ENCODE measurements at places on chromosomes 11 and 22.

DNA sequence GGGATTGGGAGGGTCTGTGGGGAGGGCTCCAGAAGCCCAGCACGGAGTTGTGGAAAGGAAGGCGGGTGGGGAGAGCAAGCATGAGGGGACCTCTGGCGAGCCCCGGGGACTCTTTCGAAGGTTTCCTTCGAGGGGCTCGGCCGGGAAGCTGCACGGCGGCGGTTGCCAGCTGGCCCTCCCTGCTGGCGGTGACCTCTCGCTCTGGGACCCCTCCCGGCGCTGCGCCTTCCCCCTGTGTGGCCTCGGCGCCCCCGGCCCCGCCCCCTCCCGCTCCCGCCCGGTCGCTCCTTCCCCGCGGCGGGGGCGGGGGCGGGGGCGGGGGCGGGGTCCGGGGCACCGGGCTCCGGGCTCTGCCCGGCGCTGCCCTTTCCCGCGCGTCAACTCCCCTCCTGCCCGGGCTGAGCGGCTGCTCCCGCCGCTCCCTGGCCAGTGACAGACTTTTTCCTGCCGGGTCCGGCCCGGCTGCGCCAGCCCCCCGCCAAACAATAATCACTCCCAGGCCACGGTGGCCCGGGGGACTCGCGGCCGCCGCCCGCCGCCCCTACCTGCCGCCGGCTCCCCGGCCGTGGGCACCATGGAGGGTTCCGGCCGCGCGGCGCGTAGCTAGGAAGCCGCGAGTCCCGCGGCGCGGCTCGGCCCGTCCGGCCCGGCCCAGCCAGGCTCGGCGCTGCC, 941 bp downstream of the CLCF1 start:
- DNase-seq, result no peak

DNA sequence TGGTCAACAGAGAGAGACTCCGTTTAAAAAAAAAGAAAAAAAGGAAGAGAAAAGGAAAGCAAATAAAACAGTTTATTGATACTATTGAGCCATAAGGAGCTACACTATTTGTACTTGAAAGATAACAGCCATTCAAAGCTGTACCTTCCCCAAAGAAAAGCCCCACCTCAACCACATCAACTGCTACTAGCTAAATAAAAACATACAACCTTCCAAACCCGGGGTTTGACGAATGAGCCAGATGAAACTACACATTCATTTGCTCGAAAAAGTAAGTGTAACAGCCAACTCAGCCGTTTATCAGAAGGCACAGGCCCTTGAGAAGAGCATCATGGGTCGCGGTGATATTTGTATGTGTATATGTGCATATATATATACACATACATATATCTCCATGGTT, 78.4 kb downstream of the SIK3 start:
- DNase-seq, result no peak

DNA sequence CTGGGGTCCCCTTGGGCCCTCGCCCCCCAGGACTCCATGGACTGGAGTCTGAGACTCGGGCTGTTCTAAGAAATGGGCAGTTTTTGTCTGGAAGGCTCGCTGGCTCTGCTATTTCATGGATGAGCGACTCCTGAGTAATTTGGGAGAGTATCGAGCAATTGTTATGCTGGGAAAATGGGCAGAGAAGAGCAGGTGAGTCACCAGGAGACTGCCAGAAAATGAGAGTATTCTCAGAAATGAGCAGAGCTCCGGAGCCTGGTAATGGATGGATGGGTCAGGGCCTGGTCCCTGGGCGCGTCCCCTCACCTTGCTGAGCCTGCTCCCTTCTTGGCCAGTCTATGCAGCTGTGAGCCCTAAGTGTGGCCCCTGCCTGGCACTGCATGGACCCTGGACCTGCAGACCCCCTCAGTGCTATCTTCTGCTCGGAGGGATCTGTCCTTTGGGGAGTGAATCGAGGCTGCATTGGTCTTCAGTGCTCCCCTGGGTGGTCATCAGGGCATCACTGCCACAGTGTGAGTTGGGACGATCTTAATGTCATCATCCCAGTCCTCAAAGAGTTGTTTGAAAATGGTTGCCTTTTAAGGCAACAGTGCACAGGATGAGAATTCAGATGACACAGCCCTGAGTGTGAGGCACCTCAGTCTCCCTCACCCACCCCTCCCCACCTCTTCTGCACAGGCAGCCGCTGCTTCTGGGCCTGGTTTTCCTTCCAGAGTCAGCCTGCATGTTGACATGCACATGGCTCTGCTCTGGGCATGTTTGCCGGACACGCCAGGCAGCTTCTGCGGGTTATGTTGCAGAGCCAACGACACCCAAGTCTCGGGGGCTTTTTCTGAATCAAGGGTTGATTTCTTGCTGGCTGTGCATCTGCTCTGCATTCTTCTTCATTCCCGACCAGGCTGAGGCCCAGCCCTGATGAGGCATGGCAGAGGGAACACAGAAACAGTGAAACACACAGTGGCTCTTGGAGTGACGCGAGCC, 519.0 kb downstream of the TBC1D22A start:
- DNase-seq, result no peak

GRCh38 chr11:5038341-5038740, 8.0 kb upstream of the OR52J3 start:
- no peak for DNase-seq

- no peak for DNase-seq
Measured at GRCh38 chr11:74380746-74381439, 17.3 kb downstream of the PGM2L1 start.

DNA sequence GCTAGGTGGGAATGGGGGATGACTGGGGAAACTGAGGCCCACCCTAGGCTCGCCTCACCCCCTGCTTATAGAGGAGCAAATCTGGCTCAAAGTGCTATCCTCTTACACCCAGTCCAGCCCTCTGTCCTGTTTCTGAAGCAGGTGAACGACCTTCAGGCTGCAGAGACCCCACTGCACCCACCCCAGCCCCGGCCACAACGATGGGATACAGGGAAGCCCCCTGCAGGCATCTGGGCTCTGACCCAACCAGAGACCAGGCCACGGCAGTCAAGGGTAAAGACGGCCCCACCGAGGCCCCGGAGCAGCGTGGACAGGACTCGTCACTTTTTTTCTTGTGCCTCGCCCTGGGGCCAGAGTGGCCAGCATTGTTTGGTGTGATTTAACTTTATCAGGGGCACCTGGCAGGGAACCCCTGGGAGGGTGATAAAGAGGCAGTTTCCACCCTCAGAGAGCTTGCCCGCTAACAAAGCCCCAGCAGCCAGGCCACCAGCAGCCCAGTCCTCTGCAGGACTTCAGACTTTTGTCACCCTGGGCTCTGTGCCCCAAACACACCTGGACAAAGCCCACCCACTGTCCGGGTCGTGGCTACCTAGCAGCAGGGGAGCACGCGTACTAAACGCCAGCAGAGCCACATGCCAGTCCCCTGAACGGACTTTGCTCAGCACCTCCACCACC, 612.6 kb downstream of the TBC1D22A start:
- no peak for DNase-seq

DNA sequence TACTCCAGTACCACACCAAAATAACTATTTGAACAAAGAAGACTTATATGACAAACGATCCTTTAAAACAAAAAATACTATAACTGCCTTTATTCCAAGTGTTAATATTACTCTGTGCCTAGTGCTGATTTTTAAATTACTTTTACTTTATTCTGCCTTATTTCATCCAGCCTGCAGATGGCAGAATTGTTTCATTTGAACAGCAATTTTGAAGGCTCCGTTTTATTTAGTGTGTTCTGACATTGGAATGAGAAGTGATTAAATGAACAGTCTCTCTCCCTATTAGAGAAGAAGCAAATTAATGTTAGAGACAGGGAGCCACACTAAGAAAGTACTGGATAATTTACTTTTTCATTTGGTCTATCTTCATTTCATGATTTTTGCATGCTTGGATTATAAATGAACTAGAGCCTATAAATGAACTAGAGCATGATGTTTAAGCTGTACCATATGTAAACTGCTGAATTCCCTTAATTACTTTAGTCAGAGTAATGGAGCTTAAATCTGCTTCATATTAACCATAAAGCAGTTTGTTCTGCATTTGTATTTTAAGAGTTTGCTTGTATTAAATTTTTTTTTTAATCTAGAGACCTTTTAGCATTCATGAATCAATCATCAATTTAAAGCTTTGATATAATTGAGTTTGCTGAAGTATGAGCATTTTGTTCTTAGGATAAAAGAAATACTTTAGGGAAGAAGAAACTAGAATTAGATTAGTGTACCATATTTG, 9.8 kb downstream of the PDHX start:
- no peak for DNase-seq

DNA sequence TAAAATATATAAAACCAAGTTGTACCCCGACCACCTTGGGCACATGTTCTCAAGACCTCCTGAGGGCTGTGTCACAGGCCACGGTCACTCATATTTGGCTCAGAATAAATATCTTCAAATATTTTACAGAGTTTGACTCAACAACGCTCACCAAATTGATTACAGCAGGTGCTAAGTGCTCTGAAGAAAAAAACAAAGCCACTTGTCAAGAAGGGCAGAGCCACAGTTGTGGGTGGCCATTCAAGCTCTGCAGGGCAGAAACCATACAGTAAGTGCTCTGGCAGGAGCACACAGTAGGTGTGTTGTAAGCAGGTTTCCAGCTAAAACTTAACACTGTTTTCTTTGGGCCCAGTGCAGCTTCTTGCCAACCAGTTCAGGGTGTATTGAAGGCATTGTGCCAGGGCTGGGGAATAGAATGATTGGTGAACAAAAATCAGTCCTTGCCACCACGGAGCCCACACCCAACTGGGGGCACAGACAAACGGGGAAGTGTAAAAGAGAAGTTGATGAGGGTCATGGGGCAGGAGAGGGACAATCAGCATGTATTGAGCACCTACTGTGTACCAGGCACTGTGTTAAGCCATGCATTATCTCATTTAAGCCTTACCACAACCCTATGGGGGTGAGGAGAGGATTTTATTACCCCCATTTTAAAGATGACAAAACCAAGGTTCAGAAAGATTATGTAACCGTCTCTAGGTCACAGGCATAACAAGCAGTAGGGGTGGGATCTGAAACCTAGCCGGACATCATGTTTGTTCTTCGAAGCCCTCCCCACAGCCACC, 18.2 kb downstream of the ARRB1 start:
- no peak for DNase-seq

GRCh38 chr11:91446267-91446666, 778.4 kb upstream of the FAT3 start:
- DNase-seq, result no peak

DNA sequence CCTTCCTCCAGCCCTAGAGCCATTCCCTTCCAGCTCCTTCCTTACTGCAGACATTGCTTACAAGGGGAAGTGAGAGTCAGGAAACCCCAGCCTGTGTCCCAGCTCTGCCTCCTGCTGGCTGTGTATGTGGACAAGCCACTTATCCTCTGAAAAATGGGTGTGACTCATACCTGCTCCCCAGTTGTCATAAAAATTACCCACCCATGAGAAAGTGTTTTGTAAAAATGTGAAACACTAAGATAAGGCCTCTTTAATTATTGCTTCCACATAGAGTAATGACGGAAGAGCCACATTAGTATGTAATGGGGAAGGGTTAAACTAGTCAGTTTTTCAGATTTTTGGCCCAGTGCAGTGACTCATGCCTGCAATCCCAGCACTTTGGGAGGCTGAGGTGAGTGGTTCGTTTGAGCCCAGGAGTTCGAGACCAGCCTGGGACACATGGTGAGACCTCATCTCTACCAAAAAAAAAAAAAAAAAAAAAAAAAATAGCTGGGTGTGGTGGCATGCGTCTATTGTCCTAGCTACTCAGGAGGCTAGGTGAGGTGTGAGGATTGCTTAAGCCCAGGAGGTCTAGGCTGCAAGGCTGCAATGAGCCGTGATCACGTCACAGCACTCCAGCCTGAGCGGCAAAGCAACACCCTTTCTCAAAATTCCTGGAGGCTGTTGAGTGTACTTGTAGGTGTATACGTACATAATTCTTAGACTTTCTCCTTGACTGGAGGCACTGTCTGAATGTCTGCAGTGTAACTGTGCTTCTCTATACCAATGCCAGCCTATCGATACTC, 84.9 kb downstream of the CTTN start:
- no peak for DNase-seq

GRCh38 chr11:84106541-84106940, 820.4 kb upstream of the CCDC90B start:
- DNase-seq, result no peak

GRCh38 chr11:35933320-35933871, 10.5 kb upstream of the LDLRAD3 start:
- DNase-seq, result no peak

- no peak for DNase-seq
Measured at GRCh38 chr22:29200901-29201300, 4.8 kb upstream of the EMID1 start.

DNA sequence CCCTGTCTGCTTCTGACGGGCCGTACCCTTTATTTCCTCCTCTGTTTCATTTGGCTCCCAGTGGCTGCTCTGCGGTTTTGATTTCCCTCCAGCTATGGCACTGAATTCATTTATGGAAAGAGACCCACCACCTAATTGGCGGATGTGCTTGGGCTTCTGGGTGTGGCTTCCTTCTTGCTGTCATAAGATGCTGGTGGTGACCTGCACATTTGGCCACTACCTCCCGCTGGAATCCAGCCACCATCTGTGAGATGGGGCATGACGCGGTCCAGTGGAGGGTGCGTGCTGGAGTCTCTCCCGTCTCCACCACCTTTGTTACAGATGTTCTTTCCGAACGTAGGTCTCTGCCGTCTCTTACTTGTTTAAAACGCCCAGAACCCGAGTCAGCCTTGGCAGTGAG, 47.7 kb upstream of the FADD start:
- DNase-seq, result no peak

DNA sequence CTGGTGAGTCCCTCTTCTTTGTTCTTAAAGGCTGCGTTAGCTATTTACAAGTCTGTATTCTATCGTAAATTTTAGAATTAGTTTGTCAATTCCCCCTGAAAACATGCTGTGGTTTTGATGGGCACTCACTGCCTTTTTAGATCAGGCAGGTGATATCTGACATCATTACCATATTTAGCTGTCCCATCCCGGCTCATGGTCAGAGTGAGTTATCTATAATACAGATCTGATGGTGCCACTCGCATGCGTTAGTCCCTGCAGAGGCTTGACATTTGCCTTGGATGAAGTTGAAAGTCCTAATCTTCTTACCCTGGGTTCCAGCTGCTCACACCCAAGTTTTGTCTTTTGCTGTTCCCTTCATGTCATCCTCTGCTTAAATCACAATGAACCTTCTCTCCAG, 150.5 kb upstream of the NARS2 start:
- DNase-seq, result no peak

DNA sequence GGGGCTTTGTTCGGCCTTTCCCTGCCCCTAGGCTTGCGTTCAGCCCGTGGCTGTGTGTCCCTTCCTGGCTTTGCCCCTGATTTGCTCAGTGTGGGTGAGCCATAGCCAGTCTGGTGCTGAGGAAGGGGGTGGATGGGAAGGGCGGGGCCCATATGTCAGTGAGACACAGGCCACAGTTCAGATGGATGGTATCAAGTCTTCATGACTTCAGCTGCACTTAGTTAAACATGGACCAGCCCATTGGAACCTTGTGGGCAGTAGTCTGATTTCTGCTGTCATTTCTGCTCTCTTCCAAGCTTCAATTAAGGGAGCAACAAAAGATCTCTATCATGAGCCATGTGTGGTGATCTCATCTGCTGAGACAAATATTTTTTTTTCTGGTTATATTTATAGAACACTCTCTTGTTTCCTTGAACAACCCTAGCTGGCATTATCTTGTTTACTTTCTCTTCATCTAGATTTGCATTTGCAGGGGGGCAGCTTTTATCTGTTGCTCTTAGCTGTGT, 21.6 kb upstream of the PEX26 start:
- no peak for DNase-seq

GRCh38 chr11:115874843-115875242, 370.6 kb upstream of the CADM1 start:
- DNase-seq, result no peak
